A549 treated with Hydrocortisone at 1 μM for 4 hours (cell line): ENCODE measurements at places on chromosomes 11 and 22. TPM values are rescaled to one million over a fixed set of nuclear protein-coding genes. Genes with fewer than 3 reads are reported as not detected.

Gene MMP3
- total RNA-seq, result 0.12 TPM in 1 of 5 replicates, not detected in the others

Gene APOL5
- not detected in 5 replicates for total RNA-seq

Gene CHST1
- 1.3 to 1.9 TPM (median 1.9 TPM) in 5 replicates for total RNA-seq

Gene RASSF10
- 0.90 to 1.2 TPM (median 1.2 TPM) in 5 replicates for total RNA-seq

Gene LMNTD2
- total RNA-seq, result 1.9 to 2.8 TPM (median 2.7 TPM) in 5 replicates

Gene APOBEC3H
- total RNA-seq, result 0.21 to 0.53 TPM (median 0.25 TPM) in 5 replicates

Gene CARD16
- 0.15 to 0.25 TPM in 2 of 5 replicates, not detected in the others for total RNA-seq

Gene SLC29A2
- total RNA-seq, result 5.8 to 8.6 TPM (median 8.0 TPM) in 5 replicates

Gene C1QTNF4
- 0.09 to 0.21 TPM in 2 of 5 replicates, not detected in the others for total RNA-seq

Gene GP1BB
- 0.64 to 2.1 TPM (median 1.7 TPM) in 5 replicates for total RNA-seq

Gene DEUP1
- total RNA-seq, result 0.05 TPM in 1 of 5 replicates, not detected in the others

Gene NRIP3
- 0.61 to 1.3 TPM (median 0.71 TPM) in 5 replicates for total RNA-seq

Gene P2RX6
- 0.56 to 0.97 TPM (median 0.79 TPM) in 5 replicates for total RNA-seq

Gene CCDC15
- 0.36 to 0.67 TPM (median 0.48 TPM) in 5 replicates for total RNA-seq

Gene CPT1A
- 26.7 to 34.4 TPM (median 30.6 TPM) in 5 replicates for total RNA-seq

Gene KLHDC7B
- total RNA-seq, result 0.02 to 0.05 TPM (median 0.02 TPM) in 3 of 5 replicates, not detected in the others

Gene PATE2
- not detected in 5 replicates for total RNA-seq

Gene SDHD
- 63.6 to 86.1 TPM (median 66.8 TPM) in 5 replicates for total RNA-seq

Gene LRRC32
- total RNA-seq, result 0.17 to 0.23 TPM (median 0.21 TPM) in 5 replicates

Gene MAPK8IP2
- total RNA-seq, result 2.8 to 4.1 TPM (median 3.6 TPM) in 5 replicates

Gene KCNQ1
- total RNA-seq, result 0.71 to 0.97 TPM (median 0.78 TPM) in 5 replicates
